Esophagus mucosa (tissue), 1 donor: ENCODE measurements at places on chromosomes 5 and 9. TPM values are rescaled to one million over a fixed set of nuclear protein-coding genes. Genes with fewer than 3 reads are reported as not detected.

Gene GPR21
- total RNA-seq = 0.76 TPM

Gene THOC3
- total RNA-seq = 155 TPM

Gene SHOC1
- 0.56 TPM for total RNA-seq

Gene PCDHGB6
- 3.0 TPM for total RNA-seq

Gene CCDC183
- total RNA-seq = not detected

Gene PDLIM4
- 26.9 TPM for total RNA-seq

DNA sequence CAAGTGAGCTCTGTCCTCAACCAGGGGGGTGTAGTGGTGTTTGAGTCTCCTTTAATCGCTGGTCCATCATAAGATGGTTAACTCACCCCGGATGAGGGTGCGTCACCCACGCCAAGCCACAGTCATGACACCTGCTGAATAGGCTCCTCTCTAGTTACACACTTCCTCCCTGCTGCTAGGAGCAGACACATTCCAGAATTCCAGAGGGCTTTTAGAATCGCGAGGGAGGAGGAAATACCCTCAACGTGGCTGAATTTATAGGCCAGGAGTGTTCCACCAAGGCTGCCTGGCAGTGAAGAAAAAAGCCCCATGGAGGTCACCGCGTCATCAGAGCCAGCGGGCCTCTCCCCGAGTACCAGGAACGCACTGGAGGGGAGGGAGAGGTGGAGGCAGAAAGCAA, 5.1 kb downstream of the GLRX start:
- ATAC-seq = no peak

GRCh38 chr9:109003116-109003515, 10.2 kb downstream of the CTNNAL1 start:
- no peak for ATAC-seq

GRCh38 chr5:2629045-2629444, 122.4 kb downstream of the IRX2 start:
- ATAC-seq = no peak

GRCh38 chr9:9730174-9730573, 882.6 kb downstream of the PTPRD start:
- ATAC-seq = no peak

DNA sequence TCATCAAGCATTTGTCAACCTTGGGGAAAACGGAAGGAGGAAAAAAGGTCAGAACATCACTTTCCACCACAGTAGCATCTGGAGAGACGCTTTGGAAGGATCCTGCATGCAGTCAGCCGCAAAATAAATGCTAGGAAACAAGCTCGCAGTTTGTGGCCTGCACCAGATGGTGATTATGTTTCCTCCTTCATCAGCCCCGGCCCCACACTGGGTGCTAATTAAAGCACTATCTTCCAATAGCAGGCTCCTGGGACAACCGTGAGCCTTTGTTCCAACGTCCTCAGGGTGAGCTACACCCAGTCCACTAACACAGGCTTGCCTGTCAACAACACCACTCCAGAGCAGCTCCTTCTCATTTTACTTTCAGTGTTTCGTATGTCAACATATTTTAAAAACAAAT, 64.0 kb downstream of the RNF130 start:
- ATAC-seq = no peak

DNA sequence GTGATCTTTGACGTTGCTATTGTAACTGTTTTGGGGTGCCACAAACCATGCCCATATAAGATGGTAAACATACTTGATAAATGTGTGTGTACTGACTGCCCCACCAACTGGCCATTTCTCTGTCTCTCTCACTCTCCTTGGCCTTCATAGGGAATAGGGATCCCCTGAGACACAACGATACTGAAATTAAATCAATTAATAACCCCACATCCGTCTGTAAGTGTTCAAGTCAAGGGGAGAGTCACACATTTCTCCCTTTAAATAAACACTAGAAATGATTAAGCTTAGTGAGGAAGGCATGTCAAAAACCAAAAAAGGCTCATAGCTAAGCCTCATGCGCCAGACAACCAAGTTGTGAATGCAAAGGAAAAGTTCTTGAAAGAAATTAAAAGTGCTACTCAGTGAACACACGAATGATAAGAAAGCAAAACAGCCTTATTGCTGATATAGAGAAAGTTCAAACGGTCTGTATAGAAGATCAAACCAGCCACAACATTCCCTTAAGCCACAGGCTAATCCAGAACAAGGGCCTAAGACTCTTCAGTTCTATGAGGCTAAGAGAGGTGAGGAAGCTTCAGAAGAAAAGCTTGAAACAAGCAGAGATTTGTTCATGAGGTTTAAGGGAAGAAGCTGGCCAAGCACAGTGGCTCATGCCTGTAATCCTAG, 111.1 kb downstream of the UGCG start:
- no peak for ATAC-seq

DNA sequence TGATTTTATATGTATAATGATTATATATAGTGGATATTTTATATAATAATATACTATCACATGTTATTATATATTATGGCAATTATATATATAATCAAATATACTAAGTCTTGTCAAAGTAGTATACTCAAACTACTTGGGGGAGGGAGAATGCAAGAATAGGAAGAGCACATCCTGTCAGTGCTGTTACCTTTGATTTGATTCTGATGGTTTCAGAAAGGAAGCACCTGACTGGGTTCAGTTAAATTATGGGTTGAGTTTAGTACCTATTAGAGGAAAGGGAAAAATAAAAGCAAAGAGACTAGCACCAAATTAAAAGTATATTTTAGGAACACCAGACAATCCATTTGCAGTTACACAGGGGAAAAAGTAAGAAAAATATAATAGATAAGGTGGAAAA, 107.6 kb downstream of the GRIA1 start:
- no peak for ATAC-seq

DNA sequence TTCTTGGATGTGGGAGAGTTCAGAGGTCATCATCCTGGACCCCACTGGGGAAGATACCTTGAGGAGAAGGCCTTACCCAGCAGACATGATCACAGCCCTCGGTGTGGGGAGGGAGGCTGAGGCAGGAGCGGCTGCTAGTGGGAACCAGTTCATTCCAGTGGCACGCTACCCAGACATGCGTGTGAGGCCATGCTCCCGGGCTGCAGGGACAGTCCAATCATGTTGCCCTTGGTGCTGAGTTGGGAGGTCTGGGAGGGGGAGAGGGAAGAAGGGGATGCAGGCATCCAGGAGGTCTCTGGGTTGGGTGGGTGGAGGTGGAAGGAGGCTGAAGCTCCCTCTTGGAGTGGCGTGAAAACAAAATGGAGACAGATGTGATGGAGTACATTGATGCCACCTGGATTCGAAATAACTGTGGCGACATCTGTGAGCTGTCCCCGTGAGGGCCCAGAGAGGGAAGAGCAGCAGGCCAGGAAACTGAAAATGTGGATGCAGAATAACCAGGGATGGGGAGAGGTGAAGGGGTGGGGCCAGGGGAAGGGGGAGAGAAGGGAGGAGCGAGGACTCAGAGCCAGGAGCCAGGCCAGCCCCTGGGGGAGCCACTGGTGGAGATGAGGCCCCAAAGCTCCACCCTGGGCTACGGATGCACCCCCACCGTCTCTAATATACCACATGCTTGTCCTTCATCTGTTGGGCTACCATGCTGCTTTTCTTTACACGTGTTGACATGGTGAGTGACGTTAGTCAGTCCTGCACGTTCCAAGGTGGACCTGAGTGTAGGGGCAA, 16.2 kb downstream of the NDUFS6 start:
- no peak for ATAC-seq

GRCh38 chr9:72982146-72982799, 29.4 kb upstream of the ALDH1A1 start:
- ATAC-seq = no peak

DNA sequence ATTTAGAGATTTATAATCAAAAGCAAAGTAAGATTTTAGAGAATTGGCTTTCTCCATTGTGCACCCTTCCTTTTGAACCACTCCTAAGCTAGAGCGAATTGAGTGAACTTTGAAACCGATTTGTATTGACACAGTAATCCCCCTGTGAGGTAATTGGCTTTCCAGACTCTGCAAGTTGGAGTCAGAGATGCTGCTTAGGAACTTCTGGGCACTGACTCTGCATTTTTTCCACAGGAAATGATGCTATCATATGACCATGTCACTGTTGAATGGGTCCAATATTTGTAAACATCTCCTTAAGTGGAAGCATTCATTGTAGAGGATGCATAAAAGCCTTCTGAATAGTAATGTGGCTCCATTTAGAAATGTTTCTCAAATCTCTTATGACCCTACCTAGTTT, 394.4 kb upstream of the ZNF608 start:
- no peak for ATAC-seq

DNA sequence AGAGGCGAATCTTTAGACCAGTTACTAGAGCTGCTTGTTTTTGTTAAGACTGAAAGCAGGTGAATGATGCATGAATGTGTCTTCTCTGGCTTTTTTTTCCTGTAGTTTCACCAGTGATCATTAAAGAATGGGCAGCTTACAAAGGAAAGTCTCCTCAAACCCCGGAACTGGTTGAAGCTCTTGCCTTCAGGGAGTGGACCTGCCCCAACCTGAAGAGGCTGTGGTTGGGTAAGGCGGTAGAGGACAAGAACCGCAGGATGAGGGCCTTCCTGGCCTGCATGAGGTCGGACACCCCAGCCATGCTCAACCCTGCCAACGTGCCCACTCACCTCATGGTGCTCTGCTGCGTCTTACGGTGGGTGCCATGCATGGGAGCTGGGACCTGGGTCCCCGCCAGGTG, 33.3 kb upstream of the PHF2 start:
- peak; percentile 49 for ATAC-seq

- ATAC-seq = no peak
These were observed 19.8 kb downstream of the TXNDC8 start for GRCh38 chr9:110317911-110318310.

- no peak for ATAC-seq
These were observed 223.3 kb downstream of the EBF1 start for GRCh38 chr5:158876263-158876942.

- no peak for ATAC-seq
These were observed 1526.4 kb upstream of the NUDT12 start for GRCh38 chr5:105088961-105089360.

DNA sequence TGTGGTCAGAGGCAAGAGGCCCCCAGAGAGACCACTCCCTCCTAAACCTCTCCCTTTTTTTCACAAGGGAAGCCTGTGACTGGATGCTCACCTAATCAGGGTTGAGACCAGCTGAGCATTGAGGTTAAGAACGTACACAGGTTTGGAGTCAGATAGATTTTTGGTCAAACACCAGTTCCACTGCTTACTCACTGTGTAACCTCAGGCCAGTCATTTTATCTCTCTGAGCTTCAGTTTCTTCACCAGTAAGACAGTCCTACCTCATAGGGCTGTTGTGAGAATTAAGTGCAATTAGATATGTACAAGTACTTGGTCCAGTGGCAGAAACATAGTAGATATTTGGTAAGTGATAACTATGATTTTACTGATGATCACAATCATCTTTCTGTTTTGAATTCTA, 256.8 kb downstream of the CDK5RAP2 start:
- ATAC-seq = no peak

DNA sequence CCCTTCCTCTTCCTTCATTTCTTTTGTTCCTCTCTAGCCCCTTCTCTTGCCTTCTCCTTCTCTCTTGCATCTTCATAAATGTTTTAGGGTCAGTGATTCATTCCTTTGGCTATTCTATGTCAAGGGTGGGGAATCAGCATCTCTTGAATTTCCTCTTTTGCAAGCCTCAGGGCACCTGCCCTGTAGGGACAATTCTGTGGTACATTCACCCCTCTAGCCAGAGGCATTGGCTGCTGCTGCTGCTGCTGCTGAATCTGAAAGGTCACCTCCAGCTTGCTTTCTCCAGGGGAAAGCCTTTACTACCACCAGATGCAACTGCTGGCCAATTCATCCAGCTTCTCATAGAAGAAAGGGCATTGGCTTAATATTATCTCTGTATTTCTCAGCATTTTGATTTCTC, 87.3 kb downstream of the INSYN2B start:
- no peak for ATAC-seq

DNA sequence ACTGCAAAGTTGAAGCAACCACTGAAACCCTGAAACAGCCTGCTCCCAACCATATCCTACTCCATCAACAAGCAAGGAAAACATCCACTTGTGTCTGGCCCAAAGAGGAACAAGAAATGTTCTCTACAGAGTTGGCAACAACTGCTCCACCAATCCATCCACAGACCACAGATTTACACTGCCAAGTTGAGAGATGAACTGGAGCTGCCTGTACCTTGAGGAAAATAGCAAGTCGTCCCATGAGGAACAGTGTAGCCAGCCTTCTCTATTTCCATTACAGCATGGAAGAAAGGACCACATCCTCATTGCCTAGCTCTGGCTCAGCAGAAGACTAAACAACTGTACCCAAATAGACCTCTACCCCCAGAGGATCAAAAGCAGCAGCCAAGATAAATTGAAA, 60.4 kb downstream of the DEPDC1B start:
- no peak for ATAC-seq

DNA sequence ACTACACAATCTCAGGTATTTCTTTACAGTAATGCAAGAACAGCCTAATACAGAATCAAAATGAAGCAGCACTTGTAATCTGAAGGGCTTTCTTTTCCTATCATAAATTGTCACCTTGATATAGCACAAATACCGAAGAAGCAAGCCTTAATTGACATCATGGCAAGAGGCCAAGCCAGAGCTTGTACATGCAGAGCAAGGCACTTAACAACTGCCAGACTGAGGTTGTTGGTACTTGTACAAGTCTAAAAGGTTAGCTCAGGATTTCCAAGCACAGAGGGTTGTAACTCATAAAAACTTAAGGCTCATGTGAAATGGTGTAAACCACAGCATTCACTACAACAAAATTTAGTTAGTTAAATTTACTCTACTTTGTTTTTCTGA, 158.8 kb upstream of the SPEF2 start:
- ATAC-seq = peak; percentile 65

DNA sequence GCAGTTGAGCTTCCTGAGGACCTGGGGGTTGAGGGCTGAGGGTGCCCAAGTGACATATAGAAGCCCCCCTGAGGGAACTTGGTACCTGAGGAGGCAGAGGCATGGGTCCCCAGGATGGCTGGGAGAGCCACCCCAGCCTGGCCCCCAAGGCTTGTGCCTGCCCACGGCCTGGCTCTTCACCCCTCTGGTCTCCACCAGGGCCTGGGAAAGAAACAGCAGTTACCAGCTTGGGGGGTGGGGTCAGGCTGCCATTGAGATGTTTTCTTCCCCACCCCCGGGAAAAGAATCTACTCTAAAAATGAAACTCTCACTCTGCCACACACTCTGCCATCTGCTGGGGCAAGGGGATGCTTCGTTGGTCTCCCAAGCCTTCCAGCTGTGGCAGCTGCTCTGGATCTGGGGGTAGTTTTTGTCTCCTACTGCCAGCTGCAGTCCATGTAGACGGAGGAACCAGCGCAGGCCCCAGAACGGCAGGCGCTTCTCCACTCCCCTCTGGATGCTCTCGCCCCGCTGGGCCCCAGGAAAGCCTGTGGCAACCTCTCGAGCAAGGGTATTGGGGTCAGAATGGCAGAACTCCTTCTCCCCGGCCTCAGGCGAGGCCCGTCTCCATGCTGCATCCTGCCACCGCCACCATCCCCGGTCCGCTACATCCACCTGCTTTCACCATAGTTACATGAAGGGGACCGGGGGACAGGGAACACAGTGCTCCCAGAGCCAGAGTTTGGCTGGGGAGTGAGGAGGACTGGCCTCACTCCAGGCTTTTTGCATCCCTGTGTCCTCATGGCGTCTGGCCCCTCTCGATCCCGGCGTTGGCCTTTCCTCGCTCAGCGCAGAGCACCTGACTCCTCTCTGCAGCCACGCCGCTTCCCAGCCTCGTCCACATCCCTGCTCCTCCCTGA, 123.5 kb downstream of the DAB2IP start:
- no peak for ATAC-seq

GRCh38 chr9:30015073-30015472, 2369.4 kb upstream of the ACO1 start:
- ATAC-seq = no peak

GRCh38 chr9:126470241-126470993, 143.3 kb upstream of the LMX1B start:
- ATAC-seq = no peak
